Kidney tubule cell (primary cell): ENCODE measurements at places on chromosomes 6 and 20.

- DNase-seq: no peak
These were observed 37.1 kb upstream of the PMEPA1 start for GRCh38 chr20:57746832-57747404.

GRCh38 chr6:39172377-39172757 is 56.9 kb downstream of the KCNK5 start:
- no peak for DNase-seq

GRCh38 chr6:158284007-158284875 is 28.0 kb upstream of the TULP4 start:
- peak; percentile 11 for DNase-seq

- DNase-seq: no peak
These were observed 46.5 kb upstream of the IFNGR1 start for GRCh38 chr6:137265561-137266308.

DNA sequence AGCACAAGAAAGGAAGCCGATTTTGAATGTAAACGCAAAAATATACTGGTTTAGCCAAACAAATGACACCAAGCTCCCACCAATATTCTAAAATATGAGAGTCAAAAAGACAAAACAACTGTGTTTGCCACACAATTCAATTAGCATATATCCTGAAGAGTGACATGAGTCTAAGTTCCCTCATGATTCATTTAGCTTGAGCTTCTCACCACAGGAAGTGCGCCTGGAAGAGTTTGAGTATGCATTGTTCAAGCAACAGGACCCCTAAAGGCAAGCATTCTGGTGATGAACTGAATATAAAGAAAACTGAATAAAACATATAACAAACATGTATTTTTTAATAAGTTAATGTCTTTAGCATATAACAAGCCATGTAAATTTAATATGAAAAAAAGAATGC is 115.2 kb upstream of the RUNX2 start:
- DNase-seq: peak; percentile 72

- no peak for DNase-seq
These were observed 1168.4 kb upstream of the CITED2 start for GRCh38 chr6:140542863-140543262.

DNA sequence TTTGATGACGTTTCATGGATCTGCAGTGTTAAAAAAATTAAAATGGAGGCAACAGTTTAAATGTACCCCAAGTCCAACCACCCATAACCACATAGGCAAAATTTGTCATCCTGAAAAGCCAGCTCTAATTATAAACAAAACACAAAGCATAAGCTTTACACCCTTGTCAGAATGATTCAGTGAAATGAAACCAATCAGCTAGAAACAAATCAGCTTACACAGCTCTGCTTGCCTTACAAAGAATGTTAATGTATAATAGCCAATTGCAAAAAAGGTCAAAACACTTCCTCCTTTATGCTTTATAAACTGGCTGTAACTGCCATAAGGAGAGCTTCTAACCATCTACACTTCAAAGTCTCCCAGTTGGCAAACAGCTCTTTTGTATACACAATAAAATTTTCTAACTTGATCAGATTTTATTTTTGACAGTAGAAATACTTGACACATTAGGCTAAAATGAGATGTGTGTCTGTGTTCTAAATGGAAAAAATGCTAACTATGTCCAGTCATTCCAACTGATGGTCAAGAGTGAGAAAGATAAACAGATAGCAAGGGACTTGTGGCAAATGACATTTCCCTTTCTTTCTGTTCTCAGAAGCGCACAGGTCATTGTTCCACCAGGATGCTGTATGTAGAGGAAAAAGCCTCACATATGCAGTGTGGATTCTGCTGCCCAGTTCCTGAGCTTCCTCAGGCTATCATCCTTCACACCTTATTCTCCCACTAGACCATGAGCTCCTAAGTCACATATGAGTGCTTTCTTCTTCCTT is 344.3 kb upstream of the ID4 start:
- DNase-seq: peak; percentile 83

DNA sequence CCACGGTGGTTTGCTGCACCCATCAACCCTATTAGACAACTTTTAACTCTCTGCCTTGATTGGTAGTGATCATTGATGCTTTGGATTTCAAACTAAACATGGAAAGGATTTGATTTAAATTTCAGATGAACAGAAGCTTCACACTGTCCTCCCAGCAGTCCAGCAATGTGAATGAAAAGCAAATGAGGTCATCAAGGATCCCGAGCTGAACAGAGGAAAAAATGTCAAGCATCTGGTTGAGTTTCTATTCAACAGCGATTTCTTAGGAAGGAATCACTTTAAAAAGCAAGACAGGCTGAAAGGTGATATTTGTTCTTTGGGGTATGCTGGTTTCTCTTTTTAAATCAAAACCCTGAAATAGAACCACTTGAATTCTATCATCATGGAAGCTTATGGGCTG is 10.6 kb upstream of the SAMD3 start:
- DNase-seq: peak; percentile 24

- DNase-seq: no peak
These were observed 11.7 kb upstream of the PRIM2 start for GRCh38 chr6:57305761-57306160.

DNA sequence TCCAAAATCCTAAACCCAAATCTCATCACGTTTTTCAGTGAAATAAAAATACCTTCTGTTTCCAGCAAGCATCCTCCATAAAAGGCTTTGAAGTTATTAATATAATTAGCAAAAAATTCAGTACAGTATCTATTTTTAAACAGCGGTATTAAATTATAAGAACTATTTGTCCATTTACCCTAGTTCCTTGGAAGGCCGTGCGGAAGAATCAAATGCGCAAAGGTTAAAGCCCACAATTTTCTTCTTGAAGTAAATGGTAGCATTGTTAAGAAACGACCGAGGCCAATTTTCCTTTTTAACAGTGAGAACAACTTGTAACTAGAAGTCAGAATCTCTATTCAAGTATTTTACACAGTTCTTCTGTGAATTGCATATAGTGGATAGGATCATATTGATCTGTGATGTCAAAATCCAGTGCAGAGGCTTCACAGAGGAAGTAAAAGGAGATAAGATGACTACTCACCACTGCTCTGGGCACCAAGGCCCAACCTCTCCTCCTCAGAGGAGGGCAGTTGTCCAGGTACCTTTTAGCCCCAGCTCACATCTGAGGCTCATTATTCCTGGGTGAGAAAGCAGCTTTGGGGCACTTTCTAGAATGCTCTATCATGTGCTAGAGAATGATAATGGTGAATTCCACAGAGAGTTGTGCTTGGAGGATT is 36.3 kb downstream of the TNFAIP3 start:
- no peak for DNase-seq
